HAP-1 (cell line): ENCODE measurements at places on chromosomes 13 and 19.

DNA sequence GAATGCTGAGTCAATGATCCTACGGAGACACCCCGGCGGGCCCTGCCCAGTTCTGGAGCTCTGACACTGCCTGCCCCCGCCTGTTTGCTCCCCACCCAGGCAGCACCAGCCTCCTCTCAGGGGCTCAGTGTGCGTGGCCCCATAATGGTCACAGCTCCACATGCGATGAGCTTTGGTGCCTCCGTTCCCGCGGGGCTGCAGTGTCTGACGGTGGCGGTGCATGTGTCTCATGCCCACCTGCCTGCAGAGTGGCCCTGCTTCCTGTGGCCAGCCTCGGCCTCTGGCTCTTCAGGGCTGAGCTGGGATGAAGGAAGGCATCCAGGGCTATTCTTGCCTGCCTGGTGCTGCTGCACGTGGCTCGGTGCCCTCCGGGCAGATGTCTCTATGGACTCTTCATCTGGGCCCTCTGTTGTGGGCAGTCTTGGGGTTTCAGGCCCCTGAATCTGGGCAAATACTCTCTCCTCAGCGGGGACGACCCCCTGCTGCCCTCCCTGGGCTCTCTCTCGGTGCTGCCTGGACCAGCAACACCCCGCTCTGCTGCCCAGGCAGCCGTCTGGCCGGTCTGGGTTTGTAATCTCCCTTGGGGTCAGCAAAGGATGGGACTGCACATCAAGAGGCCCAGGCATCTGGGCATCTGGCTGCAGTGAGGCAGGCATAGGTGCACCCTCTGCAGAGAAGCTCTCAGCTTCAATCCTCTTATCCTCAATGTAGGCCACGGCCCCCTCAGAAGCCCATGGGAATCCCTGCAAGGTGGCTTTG lies 19.3 kb upstream of the TMEM255B start:
- no peak for DNase-seq

GRCh38 chr19:408441-408901 lies 476 bp downstream of the C2CD4C start:
- peak; percentile 90 for DNase-seq

DNA sequence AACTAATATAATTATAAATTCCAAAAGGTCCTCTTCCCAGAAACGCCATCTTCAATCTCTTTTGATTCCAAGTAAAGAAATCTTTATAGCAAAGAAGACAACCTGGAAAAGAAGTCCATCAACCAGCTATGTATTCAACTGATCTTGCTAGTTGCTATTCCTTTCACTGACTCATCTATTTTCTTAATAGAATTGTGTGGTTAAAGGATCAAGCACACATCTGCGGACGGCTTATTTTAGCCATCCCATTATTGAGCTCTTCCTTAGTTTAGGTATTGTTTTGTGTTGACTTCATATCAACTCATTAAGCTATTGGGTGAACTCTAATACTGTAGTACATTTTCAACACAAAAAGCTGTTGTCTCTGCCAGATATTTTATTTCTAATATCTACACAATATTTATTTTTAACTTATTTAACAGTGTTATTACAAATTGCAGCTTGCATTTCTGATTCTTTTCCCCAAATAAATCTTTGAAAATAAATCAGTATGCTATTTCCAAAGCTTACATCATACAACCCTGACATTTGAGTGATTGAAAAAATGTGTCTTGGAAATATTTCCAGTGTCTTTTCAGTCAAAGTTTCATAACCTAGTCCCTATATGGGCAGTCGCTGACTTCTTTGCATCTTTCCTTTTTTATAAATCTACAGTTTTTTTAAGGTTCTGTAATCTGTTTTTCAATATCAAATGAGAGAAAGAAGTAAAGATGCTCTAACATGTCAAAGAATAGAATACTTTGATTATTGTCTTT lies 158.8 kb upstream of the SPRY2 start:
- no peak for DNase-seq

- DNase-seq = no peak
Measured at GRCh38 chr13:100460266-100460665, 128.3 kb downstream of the GGACT start.

GRCh38 chr19:38047049-38047438 lies 140.0 kb downstream of the SIPA1L3 start:
- no peak for DNase-seq

DNA sequence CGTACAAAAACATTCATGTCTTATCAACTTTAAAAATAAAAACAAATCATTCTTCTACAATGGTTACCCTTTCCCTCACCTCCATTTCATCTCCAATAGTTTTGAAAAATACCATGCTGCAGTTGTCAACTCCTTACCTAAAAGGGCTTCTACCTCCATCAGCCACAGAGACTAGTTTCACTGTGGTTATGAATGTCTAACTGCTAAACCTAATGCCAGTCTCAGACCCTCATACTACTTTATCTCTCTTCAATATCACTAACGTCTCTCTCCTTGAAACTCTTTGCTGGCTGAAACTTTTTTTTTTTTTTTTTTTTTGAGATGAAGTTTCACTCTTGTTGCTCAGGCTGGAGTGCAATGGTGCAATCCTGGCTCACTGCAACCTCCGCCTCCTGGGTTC lies 27.1 kb downstream of the LNX2 start:
- no peak for DNase-seq

DNA sequence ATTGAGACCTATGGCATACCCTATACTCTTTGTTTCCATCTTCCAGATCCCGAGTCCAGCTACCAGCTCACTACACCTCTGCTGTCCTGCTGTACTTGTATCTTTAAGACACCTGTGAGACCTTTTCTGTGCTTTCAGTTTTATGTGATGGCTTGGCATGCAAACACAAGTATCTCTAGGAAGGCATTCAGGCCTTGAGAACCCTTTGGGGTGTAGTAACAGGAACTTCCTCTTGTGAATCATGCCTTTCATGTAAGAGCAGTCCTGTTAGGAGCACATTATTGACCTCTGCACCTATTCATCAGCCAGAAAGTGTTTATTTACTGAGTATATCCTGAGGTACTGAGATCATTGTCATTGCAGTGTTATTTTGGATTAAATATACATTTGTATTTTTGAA lies 87.0 kb upstream of the HTR2A start:
- no peak for DNase-seq

GRCh38 chr19:1526979-1527649 lies 3.2 kb downstream of the PLK5 start:
- no peak for DNase-seq

GRCh38 chr19:49366110-49366509 lies 2.4 kb downstream of the DKKL1 start:
- DNase-seq = no peak

DNA sequence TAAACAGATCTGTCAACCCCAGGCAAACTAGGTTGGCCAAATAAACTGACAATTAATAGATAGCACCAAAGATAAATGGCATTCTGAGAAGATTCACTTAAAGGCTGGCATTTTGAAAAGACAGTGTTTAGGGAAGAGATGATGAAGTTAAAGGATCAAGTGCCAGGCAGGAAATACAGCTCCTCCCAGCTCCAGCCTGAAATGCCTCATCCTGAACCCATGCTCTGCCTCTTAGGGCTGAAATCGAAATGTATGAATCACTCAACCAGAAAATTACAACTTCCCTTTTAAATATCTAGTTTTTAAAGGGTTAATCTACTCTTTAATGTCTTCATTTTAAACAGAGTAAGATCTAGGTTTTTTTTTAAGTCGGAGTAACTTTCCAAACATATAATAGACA lies 171.2 kb upstream of the UBL3 start:
- no peak for DNase-seq

DNA sequence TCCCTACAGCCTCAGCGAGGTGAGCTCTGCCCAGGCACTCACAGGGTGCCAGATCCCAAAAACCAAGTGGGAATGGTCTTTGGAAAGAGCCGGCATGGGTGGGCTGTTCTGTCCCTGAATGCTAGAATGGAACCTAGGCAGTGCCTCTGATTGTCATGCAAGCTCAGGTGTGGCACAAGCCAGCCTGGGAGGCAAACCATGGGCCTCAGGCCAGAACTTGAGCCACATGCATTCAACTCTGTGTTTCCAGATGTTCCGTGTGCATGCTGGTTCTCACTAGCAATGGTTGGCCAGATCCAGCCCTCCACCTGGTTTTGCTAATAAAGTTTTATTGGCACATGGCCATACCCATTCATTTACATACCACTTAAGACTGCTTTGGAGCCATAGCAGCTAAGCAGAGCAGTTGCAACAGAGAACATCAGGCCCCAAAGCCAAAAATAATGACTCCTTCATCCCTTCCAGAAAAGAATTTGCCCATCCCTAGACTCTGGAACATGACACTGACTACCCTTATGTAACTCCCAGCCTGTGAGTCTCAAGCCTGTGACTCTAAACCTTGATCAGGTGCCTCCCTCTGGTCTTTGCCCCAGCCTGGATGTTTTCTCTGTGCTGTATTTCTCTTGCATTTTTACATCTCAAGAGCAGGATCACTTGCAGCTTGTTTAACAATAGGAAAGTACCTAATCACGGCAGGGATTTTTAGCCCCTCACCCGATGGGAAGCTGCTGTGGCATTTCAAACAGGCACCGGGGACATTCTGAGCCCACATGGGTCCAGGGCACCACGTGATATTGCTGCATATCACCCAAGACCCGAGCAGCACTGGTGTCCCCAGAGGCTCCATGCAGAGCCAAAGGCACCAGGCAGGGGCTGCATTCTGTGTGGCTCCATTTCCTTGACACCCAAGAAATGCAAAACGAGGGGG lies 55.4 kb upstream of the USE1 start:
- DNase-seq = no peak

- DNase-seq = no peak
Measured at GRCh38 chr19:52142001-52142595, 2.4 kb upstream of the ZNF616 start.

DNA sequence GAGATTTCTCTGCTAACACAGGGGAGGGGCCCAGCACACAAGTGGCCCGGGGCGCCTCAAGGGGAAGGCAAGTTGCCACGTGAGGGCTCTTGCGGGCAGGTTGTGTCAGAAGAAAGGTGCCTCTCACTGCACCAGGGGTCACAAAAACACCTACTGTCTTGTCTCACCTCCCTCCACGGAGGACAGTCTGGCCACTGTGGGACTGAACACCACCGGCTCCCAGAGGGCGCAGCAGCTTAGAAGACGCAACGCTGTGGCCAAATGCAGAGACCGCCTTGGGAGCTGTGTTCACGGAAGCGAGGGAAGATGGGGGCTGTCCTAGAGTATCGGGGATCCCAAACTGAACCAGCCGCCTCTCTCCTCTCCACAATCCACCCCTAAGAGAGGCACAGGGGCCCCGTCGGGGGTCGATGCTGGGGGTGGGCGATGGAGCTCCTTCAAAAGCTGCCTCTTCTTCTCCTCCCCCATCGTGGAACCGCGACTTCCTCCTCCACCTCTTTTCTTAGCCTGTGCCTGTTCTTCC lies 177.5 kb downstream of the FOXO1 start:
- DNase-seq = no peak

GRCh38 chr13:62193919-62194318 lies 778.3 kb upstream of the PCDH20 start:
- DNase-seq = no peak

DNA sequence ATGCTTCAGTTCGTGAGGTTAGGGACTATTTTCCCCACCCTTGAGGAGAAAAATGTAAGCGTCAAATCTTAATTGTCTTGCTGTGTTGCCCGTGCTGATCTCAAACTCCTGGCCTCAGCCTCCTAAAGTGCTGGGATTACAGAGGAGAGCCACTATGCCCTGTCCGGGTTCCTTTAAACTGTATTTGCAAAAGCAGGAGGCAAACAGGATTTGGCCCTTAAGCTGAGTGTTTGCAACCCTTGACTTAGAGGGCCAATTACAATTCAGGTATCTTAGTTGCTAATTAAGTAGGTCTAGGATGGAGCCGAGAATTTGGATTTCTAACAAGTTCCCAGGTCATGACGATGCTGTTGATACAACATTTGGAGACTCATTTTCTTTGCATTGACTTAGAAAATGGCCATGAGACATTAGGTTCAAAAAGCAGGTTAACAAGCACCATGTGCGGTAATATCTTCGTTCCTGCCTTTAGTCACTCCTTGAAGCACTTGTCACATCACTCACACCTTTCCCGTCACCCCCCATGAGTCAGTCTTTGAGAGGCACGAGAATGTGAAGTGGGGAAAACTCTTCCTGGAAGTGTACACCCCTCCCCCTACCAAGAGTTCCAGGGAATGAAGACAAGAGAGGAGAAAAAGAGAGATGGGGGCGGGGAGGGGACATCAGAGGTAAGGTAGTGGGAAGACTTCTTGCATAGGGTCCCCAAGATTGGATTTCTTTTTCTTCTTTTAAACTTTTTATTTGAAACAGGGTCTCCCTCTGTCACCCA lies 2.6 kb downstream of the NAPSA start:
- DNase-seq = no peak

- DNase-seq = no peak
Measured at GRCh38 chr13:74438901-74439300, 304.7 kb upstream of the KLF12 start.

DNA sequence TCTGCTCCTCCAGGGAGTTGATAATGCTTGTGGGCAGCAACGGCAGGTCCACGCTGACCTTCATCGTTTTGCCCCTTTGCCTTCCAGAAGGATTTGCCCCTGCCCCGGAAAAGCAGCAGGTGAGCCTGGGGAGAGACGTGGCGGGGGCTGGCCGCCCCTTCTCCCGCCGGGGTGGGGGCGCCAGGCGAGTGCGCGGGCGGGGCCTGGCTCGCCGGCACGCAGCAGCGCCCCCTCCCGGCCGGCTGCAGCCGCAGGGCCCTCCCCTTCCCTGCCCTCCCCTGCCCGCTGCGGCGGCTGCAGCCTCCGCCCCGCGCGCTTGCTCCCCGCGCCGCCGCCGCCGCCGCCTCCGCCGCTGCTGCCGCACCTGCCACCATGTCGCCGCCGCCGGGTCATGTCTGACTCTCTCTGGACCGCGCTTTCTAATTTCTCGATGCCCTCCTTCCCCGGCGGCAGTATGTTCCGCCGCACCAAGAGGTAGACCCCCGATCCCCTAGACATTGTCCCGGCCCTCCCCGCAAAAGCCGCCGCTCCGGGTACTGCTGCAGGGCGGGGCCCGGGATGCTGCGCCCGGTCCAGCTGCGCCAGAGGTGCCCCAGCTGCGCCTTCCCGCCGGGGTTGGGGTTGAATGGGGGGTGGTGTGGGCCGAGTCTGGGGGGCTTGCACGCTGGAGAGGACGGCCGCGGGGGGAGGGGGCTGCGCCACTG lies at the start of gene MAST1:
MAST1 (plus strand) TSS at position 334 of the 704 bp plus-strand sequence; CDS start at position 392, 58 bp downstream.
- peak; percentile 79 for DNase-seq

DNA sequence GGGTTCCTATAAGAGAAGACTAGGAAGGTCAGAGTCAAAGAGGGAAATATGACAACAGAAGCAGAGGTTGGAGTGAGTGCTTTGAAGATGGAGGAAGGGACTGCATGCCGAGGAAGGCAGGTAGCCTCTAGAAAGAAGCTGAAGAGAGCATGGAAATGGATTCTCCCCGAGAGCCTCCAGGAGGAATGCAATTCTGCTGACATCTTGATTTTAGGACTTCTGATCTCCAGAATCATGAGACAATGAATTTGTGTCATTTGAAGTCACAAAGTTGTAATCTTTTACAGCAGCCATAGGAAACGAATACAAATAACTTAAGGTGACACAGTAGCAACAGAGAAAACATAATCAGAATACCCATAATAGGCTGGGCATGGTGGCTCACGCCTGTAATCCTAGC lies 69.2 kb upstream of the UBAC2 start:
- no peak for DNase-seq

- no peak for DNase-seq
Measured at GRCh38 chr13:58882516-58882915, 1251.0 kb downstream of the PCDH17 start.

GRCh38 chr13:30052120-30052519 lies 201.7 kb upstream of the UBL3 start:
- DNase-seq = no peak

GRCh38 chr19:54096617-54097106 lies 3.9 kb downstream of the OSCAR start:
- no peak for DNase-seq
